ENCODE measurements at places on chromosomes 11 and 22. TPM values are rescaled to one million over a fixed set of nuclear protein-coding genes. Genes with fewer than 3 reads are reported as not detected.
A peak's percentile ranks its signal among the peaks of the same experiment; 100 is the strongest.

Gene MUS81
- 54.8 TPM for total RNA-seq

GRCh38 chr11:94028436-94028835, 7.3 kb downstream of the HEPHL1 start:
- DNase-seq: no peak
- no peak overlapping the region for H3K27ac ChIP-seq
- H3K4me3 ChIP-seq: no peak overlapping the region
- H3K27me3 ChIP-seq: no peaks in the 10 kb centered on the region
- no peaks in the 10 kb centered on the region for H3K36me3 ChIP-seq

- DNase-seq: no peak
- H3K27ac ChIP-seq: no peak overlapping the region
- H3K4me1 ChIP-seq: no peaks in the 10 kb centered on the region
- H3K27me3 ChIP-seq: no peaks in the 10 kb centered on the region
- no peak overlapping the region for H3K4me3 ChIP-seq
Measured at GRCh38 chr11:117693344-117693743, 103.7 kb downstream of the DSCAML1 start.

Gene SLC22A12
- total RNA-seq: not detected

- DNase-seq: no peak
- no peaks in the 10 kb centered on the region for H3K27me3 ChIP-seq
- H3K36me3 ChIP-seq: peaks cover 48% of the 10 kb centered on the region
Measured at GRCh38 chr11:72378704-72379383, 55.5 kb downstream of the CLPB start.

Gene CNIH2
- total RNA-seq: 1.6 TPM

DNA sequence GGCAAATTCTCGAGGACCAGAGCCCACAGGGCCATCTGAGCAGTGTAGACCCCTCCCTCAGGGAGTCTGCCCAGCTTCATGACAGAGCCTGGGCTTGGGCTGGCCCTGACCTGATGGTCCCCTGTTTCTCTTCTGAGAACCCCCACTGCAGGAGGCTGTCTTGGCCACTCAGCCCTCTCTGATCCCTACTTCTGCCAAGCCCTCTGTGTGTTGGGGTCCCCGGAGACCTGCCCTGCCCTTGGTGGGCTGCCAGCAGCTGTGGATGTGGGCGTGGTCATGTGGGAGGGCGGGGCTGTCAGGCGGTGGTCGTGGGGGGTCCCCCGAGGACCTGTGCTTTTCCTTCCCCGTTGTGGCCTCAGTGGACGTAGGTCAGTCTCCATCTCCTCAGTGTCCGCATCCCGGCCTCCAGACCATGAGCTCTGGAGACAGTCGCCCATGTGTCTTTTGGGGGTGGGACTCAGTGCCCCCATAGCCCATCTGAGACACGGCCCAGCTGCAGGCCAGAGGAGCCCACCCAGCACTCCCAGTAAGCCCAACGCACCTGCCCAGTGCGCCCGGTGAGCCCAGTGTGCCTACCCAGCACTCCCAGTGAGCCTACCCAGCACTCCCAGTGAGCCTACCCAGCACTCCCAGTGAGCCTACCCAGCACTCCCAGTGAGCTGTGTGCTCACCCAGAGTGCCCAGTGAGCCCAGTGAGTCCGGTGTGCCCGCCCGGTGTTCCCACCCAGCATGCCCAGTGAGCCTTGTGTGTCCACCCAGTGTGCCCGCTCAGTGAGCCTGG, 409.2 kb downstream of the TBC1D22A start:
- H3K4me1 ChIP-seq: no peaks in the 10 kb centered on the region
- H3K27ac ChIP-seq: no peak overlapping the region
- peaks cover 86% of the 10 kb centered on the region for H3K36me3 ChIP-seq
- no peaks in the 10 kb centered on the region for H3K27me3 ChIP-seq
- peak; percentile 75 for DNase-seq

DNA sequence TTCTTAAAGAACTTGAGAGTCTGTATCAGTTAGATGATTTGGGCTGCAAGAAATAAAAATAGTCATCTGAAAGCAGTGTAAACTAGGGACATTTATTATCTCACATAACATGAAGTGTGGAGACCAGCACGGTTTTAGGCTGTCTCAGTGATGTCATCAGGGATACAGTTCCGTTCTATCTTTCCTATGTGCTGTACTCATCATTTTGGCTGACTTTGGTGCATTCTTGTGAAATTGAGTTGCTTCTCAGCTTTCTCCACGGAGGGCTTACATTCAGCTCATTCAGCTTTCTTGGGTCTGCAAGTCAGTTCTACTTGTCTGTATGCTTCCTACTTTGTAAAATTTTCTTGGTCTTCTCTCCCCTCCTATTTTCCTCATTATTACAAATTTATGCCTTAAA, 51.8 kb upstream of the LIN7C start:
- no peaks in the 10 kb centered on the region for H3K36me3 ChIP-seq
- H3K4me1 ChIP-seq: no peaks in the 10 kb centered on the region
- H3K27ac ChIP-seq: no peak overlapping the region

DNA sequence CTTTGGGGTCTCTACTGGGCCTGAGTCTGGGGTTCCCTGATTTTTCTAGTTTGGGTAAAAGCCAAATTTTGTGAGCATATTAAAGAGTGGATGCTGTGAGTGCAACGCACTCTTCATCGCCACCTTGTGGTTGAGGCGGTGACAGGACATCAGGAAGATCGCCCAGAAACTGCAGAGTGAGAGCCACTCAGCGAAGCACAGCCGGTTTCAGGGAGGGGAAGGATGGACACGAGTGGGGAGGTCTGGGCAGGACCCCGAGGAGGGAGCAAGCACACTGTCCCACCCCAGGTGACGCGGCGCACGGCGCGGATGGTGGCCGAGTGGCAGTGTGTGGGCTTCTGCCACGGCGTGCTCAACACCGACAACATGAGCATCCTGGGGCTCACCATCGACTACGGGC, 9.1 kb downstream of the SELENOO start:
- H3K4me1 ChIP-seq: peaks cover 60% of the 10 kb centered on the region
- H3K4me3 ChIP-seq: no peak overlapping the region
- peaks cover 77% of the 10 kb centered on the region for H3K36me3 ChIP-seq
- no peaks in the 10 kb centered on the region for H3K27me3 ChIP-seq

Gene MMP12
- 1.7 TPM for total RNA-seq

DNA sequence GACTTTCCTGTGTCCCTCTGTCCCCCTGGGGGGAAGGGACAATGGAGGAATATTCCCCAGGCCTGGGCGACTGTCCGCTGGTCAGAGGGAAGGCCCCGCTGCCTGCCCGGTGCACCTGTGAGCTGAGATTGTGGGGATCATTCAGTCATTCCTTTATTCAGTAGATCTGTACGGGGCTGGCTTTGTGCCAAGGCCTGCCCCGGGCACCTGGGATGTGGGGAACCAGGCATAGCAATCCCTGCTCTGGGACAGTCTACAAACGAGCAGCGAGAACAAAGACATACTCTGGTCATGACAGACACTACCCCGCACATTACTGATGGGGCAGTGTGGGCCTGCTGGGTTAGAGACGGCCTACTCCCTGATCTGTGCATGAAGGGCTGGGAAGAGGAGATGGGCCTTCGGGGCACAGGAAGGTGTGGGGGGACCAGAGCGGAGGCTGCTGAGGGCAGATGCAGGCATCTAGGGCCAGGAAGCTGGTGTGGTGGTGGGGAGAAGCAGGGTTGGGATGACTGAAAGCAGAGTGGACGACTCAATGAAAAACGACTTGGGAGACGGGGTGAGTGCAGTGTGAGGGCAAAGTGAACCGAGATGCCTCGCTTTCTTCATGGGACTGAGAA, 1.8 kb upstream of the MYO7A start:
- no peak overlapping the region for H3K27ac ChIP-seq
- no peak for DNase-seq
- no peaks in the 10 kb centered on the region for H3K27me3 ChIP-seq
- peaks cover 21% of the 10 kb centered on the region for H3K4me1 ChIP-seq
- H3K36me3 ChIP-seq: no peaks in the 10 kb centered on the region

Gene TSSK2
- not detected for total RNA-seq

GRCh38 chr11:119832202-119832935, 103.4 kb upstream of the NECTIN1 start:
- peaks cover 17% of the 10 kb centered on the region for H3K27me3 ChIP-seq
- no peaks in the 10 kb centered on the region for H3K36me3 ChIP-seq
- no peak overlapping the region for H3K4me3 ChIP-seq

- H3K27me3 ChIP-seq: no peaks in the 10 kb centered on the region
- no peak overlapping the region for H3K4me3 ChIP-seq
- no peaks in the 10 kb centered on the region for H3K4me1 ChIP-seq
- no peaks in the 10 kb centered on the region for H3K36me3 ChIP-seq
Measured at GRCh38 chr22:44231233-44231632, 50.5 kb downstream of the PARVG start.

DNA sequence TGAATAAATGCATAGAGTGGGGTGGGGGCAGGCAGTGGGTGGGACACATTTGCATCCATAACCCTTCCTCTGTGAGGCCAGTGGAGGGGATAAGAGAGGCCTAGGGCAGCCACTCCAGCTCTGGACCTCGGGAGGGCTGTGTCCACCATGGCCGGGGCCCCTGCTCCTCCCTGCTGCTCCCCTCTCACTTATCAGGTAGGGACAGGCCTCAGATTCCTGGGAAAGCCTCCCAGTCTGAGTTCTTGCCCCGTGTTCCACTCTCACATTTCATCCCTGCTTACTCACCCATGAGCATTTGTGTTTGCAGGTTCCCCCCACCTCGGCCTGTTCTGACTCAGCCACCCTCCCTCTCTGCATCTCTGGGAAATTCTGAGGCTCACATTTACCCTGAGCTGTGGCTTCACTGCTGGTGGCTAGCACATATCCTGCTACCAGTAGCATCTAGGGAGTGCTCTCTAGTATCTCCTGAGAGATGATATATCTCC, 128.7 kb upstream of the TOP3B start:
- no peak for DNase-seq
- H3K27ac ChIP-seq: peak overlapping the region; percentile 68
- no peak overlapping the region for H3K4me3 ChIP-seq

Gene ZDHHC5
- 48.1 TPM for total RNA-seq

DNA sequence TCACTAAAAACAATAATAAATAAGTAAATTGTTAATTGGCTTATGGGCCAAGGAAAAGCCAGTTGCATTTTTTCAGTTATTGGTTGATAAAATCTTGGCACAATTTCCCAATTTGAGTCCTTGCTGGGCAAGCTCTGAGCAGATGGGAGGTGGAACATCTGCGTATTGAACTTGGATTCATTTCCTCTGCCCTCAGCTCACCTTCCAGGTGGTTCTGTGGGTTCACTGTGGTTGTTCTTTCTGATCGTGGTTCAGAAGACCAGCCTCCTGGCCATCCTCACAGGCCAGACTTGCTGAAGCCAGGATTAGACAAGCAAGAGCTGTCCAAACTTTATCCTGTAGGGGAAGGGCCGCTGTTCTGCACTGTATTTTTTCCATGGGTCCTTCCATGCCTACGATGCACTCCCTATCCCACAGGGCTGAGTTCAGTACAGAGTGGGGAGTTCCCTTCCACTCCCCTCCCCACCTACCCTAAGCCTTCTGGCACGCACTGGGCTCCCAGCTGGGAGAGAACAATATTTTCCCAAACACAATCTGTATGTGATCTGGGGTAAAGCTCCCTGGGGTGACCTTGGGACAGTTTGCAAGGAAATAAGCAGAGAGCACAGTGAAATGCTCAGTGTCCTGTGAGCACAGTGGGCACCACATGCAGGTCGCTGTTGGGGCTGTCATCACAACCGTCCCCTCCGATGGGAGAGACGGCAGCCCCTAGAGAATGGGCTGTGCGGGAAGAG, 43.5 kb upstream of the TP53I11 start:
- H3K27ac ChIP-seq: no peak overlapping the region
- no peaks in the 10 kb centered on the region for H3K27me3 ChIP-seq
- no peaks in the 10 kb centered on the region for H3K36me3 ChIP-seq
- H3K4me3 ChIP-seq: no peak overlapping the region

DNA sequence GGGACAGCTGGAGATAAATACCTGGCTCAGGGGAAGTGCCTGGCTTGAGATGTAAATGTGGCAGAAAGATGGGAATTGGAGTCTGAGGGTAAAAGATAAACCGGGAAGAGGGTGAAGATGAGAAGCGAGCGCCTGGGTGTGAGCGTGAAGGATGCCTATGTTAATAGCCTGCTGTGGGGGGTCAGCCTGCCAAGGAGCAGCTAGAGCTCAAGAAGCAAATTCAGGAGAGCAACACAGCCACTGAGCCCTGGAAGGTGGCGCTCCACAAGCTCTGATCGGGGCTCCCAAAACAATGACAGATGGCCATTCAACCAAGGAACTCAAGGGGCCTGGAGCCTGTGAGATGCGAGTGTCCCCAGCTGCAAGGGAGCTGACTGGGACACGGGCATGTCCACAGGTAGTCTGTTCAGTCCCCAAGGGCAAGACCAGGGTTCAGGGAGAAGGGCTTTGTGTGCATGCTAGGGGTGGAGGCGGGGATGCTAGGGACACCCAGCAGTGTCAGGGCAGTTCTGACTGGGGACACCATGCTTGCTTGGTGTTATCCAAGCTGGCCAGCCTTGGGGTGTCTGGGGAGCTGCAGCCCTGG, 2.8 kb downstream of the GSC2 start:
- peaks cover 53% of the 10 kb centered on the region for H3K4me1 ChIP-seq
- H3K27me3 ChIP-seq: peaks cover 36% of the 10 kb centered on the region
- H3K36me3 ChIP-seq: peaks cover 5% of the 10 kb centered on the region
- no peak overlapping the region for H3K27ac ChIP-seq
- no peak overlapping the region for H3K4me3 ChIP-seq

Gene USP2
- 0.33 TPM for total RNA-seq

DNA sequence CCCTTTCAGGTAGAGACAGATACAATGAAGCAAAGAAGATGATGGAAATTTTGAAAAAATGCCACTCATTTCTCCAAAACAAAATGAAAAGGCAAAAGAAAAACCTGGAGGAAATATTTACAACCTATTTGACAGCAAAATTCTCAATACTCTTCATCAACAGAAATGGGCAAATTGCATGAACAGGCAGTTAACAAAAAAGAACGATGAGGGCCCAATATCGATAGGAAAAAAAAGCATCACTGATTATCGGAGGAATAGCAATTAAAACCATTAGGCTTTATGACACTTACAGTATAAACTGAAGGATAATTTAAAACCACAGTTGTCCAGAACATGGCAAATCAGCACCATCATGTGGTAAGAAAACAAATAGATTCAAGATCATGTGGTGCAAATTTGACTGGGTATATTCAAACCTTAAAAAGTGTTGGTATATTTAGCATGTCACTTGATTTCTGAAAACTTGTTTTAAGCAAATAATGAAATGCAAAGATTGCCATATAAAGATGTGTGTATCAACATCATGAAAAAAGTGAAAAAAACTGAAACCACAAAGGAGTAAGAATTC, 222.9 kb downstream of the BRD1 start:
- H3K27ac ChIP-seq: no peak overlapping the region
- H3K4me3 ChIP-seq: no peak overlapping the region
- no peaks in the 10 kb centered on the region for H3K27me3 ChIP-seq

Gene APLP2
- total RNA-seq: 248 TPM

GRCh38 chr11:94336033-94336432, 31.7 kb downstream of the IZUMO1R start:
- no peak for DNase-seq
- H3K27ac ChIP-seq: no peak overlapping the region

GRCh38 chr11:7654195-7654705, 19.1 kb downstream of the CYB5R2 start:
- no peak overlapping the region for H3K27ac ChIP-seq
- no peak for DNase-seq
- no peak overlapping the region for H3K4me3 ChIP-seq
- no peaks in the 10 kb centered on the region for H3K27me3 ChIP-seq
- peaks cover 54% of the 10 kb centered on the region for H3K36me3 ChIP-seq

Gene PITPNM1
- total RNA-seq: 42.5 TPM

Gene P2RY6
- 41.1 TPM for total RNA-seq

Measured in spleen (tissue), 13 donors.